ENCODE measurements at places on chromosomes 6 and 20. TPM values are rescaled to one million over a fixed set of nuclear protein-coding genes. Genes with fewer than 3 reads are reported as not detected.

GRCh38 chr6:165077876-165078275 is 231.5 kb downstream of the C6orf118 start:
- no peak overlapping the region for H3K4me3 ChIP-seq
- H3K4me1 ChIP-seq: no peaks in the 10 kb centered on the region
- H3K27ac ChIP-seq: no peak overlapping the region
- no peaks in the 10 kb centered on the region for H3K36me3 ChIP-seq
- DNase-seq: no peak
- H3K27me3 ChIP-seq: no peaks in the 10 kb centered on the region

GRCh38 chr6:38162493-38163185 is 343.1 kb downstream of the ZFAND3 start:
- DNase-seq: no peak
- no peak overlapping the region for H3K27ac ChIP-seq
- H3K36me3 ChIP-seq: no peaks in the 10 kb centered on the region
- H3K4me3 ChIP-seq: no peak overlapping the region
- no peaks in the 10 kb centered on the region for H3K27me3 ChIP-seq

- H3K27ac ChIP-seq: no peak overlapping the region
- H3K4me1 ChIP-seq: no peaks in the 10 kb centered on the region
- H3K27me3 ChIP-seq: no peaks in the 10 kb centered on the region
- H3K36me3 ChIP-seq: no peaks in the 10 kb centered on the region
Observed at GRCh38 chr6:84078335-84078734, 44.8 kb downstream of the MRAP2 start.

DNA sequence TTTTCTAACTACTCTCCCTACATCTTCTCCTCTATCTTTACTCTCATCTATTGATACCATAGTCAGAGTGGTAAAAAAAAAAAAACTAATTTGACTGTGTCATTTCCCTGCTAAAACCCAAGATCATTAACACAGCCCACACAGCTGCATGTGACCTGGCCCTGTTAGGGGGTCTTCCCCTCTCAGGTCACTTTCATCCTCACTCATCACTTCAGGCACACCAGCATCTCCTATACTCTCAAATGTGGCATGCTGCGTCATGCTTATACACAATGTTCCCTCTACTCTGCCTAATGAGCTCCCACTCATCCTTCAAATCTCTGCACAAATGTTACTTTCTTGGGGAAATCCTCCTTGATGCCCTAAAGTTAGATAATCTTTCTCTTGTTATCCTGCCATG is 86.8 kb downstream of the CDK19 start:
- H3K36me3 ChIP-seq: no peaks in the 10 kb centered on the region
- H3K27me3 ChIP-seq: no peaks in the 10 kb centered on the region
- no peak overlapping the region for H3K27ac ChIP-seq
- no peak overlapping the region for H3K4me3 ChIP-seq

DNA sequence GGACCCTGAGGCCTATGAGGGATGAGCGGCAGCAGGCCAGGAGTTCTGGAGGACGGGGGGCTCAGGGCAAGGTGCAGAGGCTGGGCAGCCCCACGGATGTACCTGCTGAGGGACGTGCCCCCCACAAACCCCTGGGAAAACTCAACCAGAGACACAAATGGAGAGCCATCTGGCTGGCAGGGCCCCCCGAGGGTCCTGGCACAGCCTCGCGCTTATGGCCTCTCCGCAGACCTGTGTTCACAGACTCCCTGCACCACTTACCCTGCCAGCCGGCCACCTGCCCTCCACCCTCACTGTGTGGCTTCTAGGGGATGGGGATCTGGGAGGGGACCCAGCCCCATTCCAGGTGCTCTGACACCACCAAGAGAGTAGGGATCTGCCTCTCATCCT is 3.4 kb upstream of the ZBTB46 start:
- DNase-seq: no peak
- no peak overlapping the region for H3K4me3 ChIP-seq

DNA sequence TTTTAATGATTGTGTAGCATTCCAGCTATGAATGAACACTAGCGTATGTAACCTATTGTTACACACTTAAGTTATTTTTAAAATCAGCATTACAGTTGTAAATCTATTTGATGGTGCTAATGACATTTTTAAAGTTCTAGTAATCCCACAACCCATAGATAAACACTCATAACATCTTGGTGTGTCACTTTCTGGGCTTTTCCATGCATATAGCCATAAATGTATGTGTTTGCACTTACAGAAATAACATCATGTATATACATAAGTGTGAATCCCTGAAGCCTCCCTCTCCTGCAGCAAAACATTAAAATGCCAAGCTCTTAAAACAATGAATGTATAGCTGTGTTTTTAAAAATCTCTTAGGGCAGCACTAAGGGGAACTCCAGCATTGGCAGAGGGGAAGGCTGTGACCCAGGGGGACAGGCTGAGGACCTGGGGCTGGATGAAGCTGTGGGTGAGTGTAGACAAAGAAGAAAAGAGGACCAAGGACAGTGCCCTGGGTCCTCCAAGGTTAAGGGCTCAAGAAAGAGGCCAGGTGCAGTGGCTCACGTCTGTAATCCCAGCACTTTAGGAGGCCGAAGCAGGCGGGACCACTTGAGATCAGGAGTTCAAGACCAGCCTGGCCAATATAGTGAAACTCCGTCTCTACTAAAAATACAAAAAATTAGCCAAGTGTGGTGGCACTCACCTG is 929 bp upstream of the CENPB start:
- no peaks in the 10 kb centered on the region for H3K36me3 ChIP-seq
- H3K27ac ChIP-seq: no peak overlapping the region
- peaks cover 16% of the 10 kb centered on the region for H3K4me1 ChIP-seq
- DNase-seq: no peak

GRCh38 chr6:165178056-165178455 is 131.3 kb downstream of the C6orf118 start:
- no peaks in the 10 kb centered on the region for H3K27me3 ChIP-seq
- no peak for DNase-seq
- no peaks in the 10 kb centered on the region for H3K36me3 ChIP-seq
- no peaks in the 10 kb centered on the region for H3K4me1 ChIP-seq
- no peak overlapping the region for H3K4me3 ChIP-seq

DNA sequence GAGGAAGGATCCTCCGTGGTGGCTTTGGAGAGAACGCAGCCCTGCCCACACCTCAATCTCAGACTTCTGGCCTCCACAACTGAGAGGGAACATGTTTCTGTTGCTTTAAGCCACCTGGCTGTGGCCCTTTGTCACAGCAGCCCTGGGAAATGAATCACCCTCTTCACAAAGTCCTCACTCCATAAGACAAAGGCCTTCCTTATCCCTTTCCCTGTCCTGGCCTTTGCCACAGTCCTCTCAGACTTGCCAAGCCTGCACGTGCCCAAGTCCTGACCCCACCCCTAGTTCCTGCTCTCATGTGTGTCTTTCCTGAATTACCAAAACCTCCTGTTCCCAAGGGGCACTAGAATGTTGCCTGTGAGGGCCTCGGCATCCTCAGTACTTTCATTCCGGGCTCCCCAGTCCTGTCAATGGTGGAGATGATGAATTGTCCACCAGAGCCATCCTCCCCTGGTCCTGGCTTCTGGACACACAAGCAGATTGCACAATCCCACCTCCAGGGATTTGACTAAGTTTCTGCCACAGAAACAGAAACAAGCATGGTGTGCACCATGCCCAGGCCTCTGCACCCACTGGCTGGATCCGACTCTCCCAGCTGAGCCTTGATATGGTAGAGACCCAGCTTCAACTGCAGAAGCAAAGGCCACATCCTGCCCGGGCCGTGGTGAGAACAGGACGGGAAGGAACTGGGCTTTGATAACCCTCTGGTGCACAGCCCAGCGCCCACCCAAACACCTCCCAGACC is 232.6 kb upstream of the PDE10A start:
- H3K36me3 ChIP-seq: no peaks in the 10 kb centered on the region
- DNase-seq: no peak
- H3K4me1 ChIP-seq: no peaks in the 10 kb centered on the region

DNA sequence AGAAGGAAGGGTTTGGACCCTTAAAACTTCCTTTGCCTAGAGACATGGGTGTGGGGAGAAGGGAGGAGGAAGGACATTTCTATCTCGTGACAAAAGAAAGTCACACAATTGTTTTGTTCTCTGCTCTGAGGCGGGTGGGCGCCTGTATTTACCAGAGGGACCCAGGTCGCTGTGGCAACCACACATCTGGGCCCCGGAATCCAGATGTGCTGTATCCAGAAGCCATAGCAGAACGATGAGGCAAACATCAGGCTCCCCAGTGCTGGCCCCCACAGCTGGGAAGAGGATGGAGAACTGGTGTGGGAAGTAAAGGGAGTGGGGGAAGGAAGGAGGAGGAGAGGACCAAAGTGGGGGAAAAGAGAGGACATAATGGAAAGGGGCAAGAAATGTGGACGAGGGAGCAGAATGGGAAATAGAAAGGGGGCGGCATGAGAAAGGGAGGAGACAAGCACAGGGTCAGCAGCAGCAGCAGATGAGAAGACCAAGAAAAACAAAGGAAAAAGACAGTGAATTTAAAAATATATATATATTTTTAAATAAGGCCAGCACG is 3.4 kb upstream of the TNXB start:
- H3K4me3 ChIP-seq: no peak overlapping the region
- no peak overlapping the region for H3K27ac ChIP-seq
- no peaks in the 10 kb centered on the region for H3K27me3 ChIP-seq
- DNase-seq: no peak
- no peaks in the 10 kb centered on the region for H3K4me1 ChIP-seq

- no peaks in the 10 kb centered on the region for H3K4me1 ChIP-seq
- no peak for DNase-seq
- no peaks in the 10 kb centered on the region for H3K36me3 ChIP-seq
Observed at GRCh38 chr6:144957236-144957937, 672.3 kb downstream of the UTRN start.

DNA sequence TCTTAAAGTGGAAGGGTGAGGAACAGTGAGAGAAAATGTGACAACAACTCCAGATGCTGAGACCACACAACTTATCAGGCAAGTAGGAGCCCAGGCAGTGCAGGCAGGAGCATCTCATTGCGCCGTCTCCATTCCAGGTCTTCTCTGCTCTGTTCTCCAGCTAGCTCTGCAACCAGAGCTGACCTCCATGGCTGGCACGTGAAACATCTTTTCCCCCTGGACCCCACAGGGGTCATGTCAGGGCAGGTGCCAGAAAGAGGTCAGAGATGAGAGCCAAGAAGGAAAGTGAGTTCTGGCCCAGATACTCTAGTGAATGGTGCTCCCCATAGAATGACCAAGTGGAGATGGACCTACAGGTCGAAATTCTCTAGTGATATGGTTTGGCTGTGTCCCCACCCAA is 281.4 kb downstream of the SMOC2 start:
- no peak overlapping the region for H3K27ac ChIP-seq
- no peaks in the 10 kb centered on the region for H3K4me1 ChIP-seq
- H3K4me3 ChIP-seq: no peak overlapping the region

DNA sequence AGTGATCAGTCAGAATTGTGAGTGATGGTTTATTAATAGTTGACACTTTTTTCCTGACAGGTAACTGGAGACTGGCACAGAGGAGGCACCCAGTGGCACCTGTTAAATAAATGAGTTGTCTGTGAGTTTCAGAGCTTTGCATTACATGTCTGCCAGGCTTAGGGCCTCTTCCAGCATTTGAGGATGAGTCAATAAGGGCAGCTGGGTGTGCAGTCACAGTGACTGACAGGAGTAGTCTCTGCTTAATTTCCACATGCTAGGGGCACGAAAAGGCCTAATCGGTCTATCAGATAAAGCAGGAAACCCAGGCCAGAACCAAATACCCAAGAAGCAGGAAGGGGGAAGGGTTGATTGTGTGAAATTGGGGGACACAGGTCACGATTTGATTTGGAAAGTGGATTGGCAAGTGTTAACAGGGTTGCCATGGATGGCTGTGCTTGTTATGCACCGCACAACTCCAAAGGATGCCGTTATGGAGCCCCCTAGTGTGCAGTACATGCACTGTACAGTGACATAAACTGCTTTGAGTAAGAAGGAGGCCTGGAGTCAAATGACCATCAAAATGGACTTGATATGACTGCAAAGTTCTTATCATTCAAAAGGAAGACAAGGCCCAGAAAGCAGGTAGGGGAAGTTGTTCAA is 111.9 kb upstream of the GGTLC1 start:
- H3K27ac ChIP-seq: no peak overlapping the region
- no peaks in the 10 kb centered on the region for H3K4me1 ChIP-seq
- no peaks in the 10 kb centered on the region for H3K36me3 ChIP-seq

DNA sequence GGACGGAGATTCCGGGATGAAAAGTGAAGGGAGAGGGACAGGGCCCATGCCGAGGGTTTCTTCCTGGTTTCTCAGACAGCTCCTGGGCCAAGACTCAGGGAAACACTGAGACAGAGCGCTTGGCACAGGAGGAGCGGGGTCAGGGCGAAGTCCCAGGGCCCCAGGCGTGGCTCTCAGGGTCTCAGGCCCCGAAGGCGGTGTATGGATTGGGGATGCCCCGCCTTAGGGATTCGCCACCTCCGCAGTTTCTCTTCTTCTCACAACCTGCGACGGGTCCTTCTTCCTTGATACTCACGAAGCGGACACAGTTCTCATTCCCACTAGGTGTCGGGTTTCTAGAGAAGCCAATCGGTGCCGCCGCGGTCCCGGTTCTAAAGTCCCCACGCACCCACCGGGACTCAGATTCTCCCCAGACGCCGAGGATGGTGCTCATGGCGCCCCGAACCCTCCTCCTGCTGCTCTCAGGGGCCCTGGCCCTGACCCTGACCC is 55.0 kb upstream of the HLA-A start:
- DNase-seq: peak; percentile 35
- no peaks in the 10 kb centered on the region for H3K4me1 ChIP-seq
- H3K27ac ChIP-seq: peak overlapping the region; percentile 71
- no peaks in the 10 kb centered on the region for H3K27me3 ChIP-seq
- no peaks in the 10 kb centered on the region for H3K36me3 ChIP-seq

DNA sequence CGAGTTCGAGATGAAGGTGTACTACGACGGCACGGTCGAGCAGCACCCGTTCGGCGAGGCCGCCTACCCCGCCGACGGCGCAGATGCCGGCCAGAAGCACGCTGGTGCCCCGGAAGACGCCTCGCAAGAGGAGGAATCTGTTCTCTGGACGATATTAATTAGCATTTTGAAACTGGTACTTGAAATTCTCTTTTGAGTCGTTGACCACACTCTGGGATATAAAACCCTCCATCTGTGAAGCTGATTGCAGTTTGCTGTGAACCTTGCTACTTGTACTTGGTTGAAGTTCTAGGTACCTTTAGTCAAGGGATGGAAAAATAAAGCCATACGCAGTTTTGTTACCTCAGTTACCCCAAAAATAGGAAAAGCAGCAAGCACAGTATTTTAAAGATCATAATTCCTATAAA is 917 bp downstream of the C6orf120 start:
- no peak for DNase-seq
- no peaks in the 10 kb centered on the region for H3K27me3 ChIP-seq
- peak overlapping the region; percentile 93 for H3K27ac ChIP-seq
- H3K36me3 ChIP-seq: no peaks in the 10 kb centered on the region

Gene RPRD1B
- total RNA-seq: 14.1 TPM

Gene TOX2
- total RNA-seq: 0.64 TPM

Gene KIAA0408
- total RNA-seq: 1.2 TPM

Gene RAB44
- 0.09 TPM for total RNA-seq

Gene GGTLC1
- 0.47 TPM for total RNA-seq

Gene AVP
- total RNA-seq: not detected

Gene CCN6
- total RNA-seq: not detected

Gene BTNL2
- not detected for total RNA-seq

Gene PPT2
- total RNA-seq: 5.6 TPM

Gene PTCRA
- 0.66 TPM for total RNA-seq

All from pancreas (tissue), 10 donors.